Memory B cell (primary cell): ENCODE measurements at places on chromosomes 3 and 15.

GRCh38 chr15:92733934-92734521 is 78.5 kb upstream of the FAM174B start:
- H3K36me3 ChIP-seq = no peaks in the 10 kb centered on the region
- peaks cover 1% of the 10 kb centered on the region for H3K27me3 ChIP-seq
- H3K4me3 ChIP-seq = peak overlapping the region; percentile 84
- DNase-seq = no peak
- no peak overlapping the region for H3K27ac ChIP-seq
- no peaks in the 10 kb centered on the region for H3K4me1 ChIP-seq

- peaks cover 6% of the 10 kb centered on the region for H3K4me1 ChIP-seq
- no peak overlapping the region for H3K4me3 ChIP-seq
- H3K27me3 ChIP-seq = no peaks in the 10 kb centered on the region
- H3K27ac ChIP-seq = no peak overlapping the region
- peaks cover 30% of the 10 kb centered on the region for H3K36me3 ChIP-seq
- no peak for DNase-seq
Observed at GRCh38 chr3:13325892-13326443, 94.2 kb downstream of the NUP210 start.

DNA sequence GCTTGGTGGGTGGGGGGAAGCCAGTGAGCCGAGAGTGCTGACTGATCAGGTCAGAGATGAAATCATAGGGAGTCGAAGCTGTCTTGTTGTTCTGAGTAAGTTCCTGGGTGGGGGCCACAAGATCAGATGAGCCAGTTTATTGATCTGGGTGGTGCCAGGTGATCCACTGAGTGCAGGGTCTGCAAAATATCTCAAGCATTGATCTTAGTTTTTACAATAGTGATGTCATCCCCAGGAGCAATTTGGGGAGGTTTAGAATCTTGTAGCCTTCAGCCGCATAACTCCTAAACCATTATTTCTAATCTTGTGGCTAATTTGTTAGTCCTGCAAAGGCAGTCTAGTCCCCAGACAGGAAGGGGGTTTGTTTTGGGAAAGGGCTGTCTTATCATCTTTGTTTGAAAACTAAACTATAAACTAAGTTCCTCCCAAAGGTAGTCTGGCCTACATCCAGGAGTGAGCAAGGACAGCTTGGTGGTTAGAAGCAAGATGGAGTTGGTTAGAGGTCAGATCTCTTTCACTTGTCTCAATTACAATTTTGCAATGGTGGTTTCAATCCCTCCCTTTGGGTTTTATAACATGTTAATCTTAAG is 18.7 kb upstream of the MTMR14 start:
- DNase-seq = no peak
- no peaks in the 10 kb centered on the region for H3K36me3 ChIP-seq
- H3K27me3 ChIP-seq = peaks cover 2% of the 10 kb centered on the region
- H3K27ac ChIP-seq = no peak overlapping the region
- no peaks in the 10 kb centered on the region for H3K4me1 ChIP-seq

DNA sequence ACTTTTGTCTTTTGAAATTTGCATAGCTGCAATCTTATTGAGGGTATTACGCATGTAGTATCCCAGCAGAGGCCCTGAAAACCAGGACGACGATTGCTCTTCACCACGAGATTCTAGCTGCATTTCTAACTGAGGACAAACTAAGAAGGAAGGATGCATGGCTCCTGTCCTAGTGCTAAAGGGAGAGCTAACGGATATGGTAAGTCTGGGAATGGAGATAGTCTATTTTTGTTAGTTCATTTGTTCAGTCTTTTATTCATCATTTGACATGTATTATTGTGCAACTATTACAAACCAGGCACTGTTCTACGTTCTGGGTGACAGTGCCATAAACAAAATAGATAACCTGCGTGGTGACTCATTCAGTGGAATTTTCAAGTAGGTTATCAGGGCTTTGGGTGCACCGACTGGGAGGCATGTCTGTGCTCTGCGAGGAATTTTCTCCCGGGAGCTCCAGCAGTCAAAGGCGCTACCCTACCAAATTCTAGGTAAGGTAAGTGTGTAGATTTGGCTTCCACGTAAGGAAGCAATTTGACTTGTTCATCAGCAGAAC is 51.9 kb upstream of the ETV5 start:
- H3K4me3 ChIP-seq = no peak overlapping the region
- no peak overlapping the region for H3K27ac ChIP-seq
- no peak for DNase-seq
- H3K36me3 ChIP-seq = peaks cover 20% of the 10 kb centered on the region
- no peaks in the 10 kb centered on the region for H3K4me1 ChIP-seq

DNA sequence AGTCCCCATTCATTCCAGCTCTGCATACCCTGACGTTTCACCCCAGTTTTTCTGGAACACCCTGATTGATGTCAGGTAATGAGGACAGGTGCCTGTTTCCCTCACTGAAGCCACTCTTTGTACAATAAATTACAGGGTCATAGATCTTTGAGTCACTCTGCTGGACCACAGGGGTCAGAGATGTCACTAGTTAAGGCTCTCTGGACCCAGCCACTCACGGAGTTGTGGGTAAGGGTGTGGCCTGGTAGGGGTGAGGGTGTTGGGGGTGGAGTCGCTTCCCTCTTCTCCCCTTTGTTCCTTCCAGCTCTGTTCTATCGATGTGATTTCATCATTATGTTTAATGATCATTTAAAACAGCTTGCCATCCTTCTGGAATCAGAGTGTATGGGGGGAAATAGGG is 512 bp downstream of the IQCF5 start:
- no peak overlapping the region for H3K4me3 ChIP-seq
- no peak overlapping the region for H3K27ac ChIP-seq
- H3K36me3 ChIP-seq = no peaks in the 10 kb centered on the region
- no peaks in the 10 kb centered on the region for H3K4me1 ChIP-seq
- DNase-seq = no peak
